WERI-Rb-1 (cell line): ENCODE measurements at places on chromosomes 2 and 18.

GRCh38 chr2:236366397-236366796 is 102.2 kb upstream of the ASB18 start:
- no peak for DNase-seq

DNA sequence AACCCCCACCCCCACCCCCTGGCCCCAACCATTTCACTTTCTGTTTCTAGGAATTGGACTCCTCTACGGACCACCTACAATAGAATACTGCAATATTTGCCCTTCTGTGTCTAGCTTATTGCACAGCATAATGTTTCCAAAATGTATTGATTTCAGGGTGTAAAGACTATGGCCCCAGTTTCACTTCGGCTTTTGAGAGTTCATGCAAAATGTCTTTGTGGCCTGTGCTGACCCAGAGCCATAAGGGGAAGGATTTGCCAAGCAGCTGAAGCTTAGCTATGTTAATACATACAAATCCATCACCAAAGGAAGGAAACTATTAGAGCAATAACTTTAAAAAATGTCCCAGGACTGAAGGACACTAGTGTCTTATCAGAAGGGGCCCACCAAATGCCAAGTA is 11.2 kb upstream of the ATP9B start:
- peak; percentile 47 for DNase-seq

DNA sequence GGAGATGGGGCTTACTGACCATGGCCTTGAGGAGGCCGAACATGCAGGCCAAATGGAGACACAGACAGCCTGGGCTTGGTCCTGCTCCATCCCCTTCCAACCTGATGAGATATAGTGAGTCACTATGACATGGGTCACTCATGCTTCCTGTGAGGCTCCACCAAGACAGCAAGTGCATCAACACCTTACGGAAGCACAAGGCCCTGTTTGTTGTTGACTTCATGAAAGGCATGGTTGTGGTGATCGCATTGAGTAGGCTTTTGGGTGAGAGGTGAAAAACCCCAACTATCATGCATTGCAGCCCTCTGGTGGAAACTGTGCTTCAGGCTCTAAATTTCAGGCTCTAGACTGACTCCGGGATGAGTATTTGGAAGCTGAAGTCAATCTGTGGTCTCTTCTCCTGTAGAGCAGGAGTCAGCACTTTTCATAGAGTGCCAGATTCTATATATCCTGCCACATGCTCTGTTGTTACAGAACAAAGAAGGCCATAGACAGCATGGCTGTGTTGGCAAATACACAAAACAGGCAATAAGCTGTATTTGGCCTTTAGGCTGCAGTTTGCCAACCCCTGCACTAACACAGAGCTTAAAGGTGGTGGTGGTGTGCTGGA is 10.1 kb downstream of the IL37 start:
- no peak for DNase-seq

DNA sequence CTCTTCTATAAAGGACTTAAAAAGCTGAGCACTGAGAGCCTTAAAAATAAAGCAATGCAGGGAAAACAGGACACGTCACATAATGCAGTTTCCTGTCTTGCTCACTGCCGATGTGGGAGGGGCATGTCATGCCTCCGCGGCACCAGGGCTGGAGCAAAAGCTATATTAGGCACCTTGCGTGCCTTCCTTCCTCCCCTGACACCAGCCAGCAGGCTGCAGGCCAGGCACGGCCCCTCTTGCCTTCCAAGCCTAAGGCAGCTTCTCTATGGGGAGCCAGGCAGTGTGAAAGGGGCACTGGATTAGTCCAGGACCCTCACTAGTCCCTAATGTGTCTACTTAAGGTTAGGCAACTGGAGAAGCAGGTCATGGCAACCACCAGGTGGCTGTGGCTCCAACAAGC is 26.3 kb downstream of the MRPL35 start:
- no peak for DNase-seq

DNA sequence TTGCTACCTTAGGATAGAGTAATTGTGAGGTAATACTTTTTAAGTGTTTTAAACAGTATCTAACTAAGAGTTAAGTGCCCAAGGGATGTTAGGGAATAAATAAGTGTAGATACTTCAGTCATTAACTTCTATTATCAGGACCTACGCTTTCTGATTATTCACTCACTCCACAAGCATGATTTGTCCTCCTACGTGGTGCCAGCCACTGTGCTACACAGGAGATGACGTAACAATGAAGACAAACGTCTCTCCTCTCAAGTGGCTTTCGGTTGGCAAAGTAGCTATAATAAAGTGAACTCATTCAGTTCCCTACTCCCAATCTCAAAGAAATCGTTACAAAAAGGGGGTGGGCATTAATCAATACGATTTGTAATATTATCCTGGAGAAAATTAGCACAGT is 100.9 kb upstream of the SETBP1 start:
- DNase-seq: no peak

DNA sequence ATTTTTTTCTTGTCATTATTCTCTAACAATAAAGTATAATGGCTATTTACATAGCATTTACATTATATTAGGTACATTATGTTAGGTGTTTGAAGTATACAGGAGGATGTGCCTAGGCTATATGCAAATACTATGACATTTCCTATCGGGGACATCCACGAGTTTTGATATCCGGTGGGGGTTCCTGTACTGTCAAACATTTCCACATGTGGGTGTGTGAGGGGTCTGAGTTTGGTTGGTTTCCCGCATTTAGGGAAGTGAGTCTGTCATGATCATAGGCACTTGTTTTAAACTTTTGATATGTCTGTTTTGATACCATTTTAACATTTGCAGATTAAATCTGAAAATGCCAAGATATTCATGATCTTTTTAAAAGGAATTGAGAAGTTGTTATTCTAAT is 76.0 kb downstream of the CEP192 start:
- DNase-seq: no peak

DNA sequence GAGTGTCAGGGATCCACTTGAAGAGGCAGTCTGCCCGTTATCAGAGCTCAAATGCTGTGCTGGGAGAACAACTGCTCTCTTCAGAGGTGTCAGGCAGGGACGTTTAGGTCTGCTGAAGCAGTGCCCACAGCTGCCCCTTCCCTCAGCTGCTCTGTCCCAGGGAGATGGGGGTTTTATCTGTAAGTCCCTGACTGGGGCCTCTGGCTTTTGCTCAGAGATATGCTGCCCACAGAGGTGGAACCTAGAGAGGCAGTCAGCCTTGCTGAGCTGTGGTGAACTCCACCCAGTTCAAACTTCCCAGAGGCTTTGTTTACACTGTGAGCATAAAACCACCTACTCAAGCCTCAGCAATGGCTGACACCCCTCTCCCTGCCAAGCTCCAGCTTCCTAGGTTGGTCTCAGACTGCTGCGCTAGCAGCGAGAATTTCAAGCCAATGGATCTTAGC is 38.1 kb downstream of the PLEK start:
- no peak for DNase-seq

- no peak for DNase-seq
Observed at GRCh38 chr2:171745141-171745540, 57.9 kb downstream of the DYNC1I2 start.

- no peak for DNase-seq
Observed at GRCh38 chr2:120898496-120898895, 162.8 kb downstream of the GLI2 start.

GRCh38 chr2:7262727-7263126 is 345.5 kb downstream of the RNF144A start:
- no peak for DNase-seq

DNA sequence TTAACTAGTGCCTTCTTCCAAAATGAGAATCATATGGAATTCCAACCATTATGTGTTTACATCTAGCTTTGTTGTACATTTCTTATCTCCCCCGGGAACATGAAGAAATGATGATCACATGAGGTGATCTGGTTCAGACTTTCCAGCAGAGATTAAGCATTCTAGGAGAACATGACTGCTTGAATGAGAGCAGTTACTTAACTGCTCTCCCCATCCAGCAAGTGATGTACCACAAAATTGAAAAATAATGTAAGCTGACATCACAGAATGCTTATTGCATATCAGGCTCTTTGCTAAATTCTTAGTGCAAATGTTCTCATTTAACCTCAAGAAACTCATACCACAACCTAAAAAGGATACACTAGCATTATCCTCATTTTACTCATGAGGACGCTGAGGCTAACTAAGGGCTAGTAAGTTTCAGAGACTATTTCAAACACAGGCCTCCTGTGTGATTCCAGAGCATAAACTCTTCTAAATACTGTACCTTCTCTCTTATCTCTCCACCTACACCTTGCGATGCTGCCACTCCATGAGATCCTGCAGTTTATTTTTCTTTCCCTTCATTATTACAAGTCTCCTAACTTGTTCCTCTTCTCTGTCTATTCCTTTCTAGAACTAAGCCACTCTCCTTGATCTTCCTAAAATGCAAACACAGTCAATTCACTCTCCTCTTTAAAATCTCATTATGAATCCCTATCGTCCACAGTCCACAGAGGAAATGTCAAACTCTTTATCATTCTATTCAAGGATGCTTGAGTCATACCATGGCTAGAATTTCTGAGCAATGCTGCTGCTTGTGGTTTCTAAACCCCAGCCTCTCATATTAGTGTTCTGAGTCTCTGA is 1224.8 kb upstream of the ZEB2 start:
- no peak for DNase-seq

GRCh38 chr18:67525328-67526099 is 9.0 kb upstream of the DSEL start:
- no peak for DNase-seq

- no peak for DNase-seq
Observed at GRCh38 chr2:54539683-54540082, 83.6 kb downstream of the SPTBN1 start.

- DNase-seq: no peak
Observed at GRCh38 chr18:68244786-68245185, 470.1 kb downstream of the TMX3 start.

DNA sequence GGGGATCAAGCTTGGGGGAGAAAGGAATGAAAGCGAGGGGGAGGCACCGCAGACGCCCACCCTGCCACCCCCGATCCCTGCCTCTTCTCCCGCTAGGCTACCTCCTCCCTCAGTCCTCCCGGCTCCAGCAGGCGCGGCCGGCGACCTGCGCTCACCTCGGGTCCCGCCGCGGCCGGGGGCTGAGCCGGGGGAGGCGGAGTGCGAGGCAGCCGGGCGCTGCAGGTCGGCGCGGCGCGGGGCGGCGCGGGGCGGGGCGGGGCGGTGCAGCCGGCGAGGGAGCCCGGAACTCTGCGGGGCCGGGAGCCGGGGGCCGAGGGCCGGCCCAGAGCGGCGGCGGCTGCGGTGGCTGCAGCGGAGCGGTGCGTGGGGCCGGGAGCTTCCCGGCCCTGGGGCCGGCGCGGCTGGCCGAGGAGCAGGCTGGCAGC is 477 bp downstream of the ACVR1 start:
- peak; percentile 51 for DNase-seq

- DNase-seq: no peak
Observed at GRCh38 chr2:205161156-205161839, 521.0 kb upstream of the NRP2 start.

DNA sequence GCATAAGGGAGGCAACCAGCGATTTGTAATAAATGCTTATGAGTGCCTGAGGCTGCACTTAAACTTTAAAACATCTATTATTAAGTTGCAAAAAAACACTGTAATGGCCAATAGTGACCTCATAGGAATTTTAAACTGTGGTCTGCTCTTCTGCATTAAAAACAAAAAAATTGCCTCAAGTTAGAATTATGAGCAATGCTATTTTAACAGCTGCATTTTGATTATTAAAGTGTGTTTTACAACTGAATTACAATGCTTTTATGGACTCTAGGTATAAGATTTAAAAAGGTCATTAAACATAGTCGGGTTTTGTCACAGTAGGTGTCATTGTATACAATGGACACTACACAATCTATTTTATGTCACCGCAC is 528.7 kb upstream of the FANCL start:
- DNase-seq: no peak

DNA sequence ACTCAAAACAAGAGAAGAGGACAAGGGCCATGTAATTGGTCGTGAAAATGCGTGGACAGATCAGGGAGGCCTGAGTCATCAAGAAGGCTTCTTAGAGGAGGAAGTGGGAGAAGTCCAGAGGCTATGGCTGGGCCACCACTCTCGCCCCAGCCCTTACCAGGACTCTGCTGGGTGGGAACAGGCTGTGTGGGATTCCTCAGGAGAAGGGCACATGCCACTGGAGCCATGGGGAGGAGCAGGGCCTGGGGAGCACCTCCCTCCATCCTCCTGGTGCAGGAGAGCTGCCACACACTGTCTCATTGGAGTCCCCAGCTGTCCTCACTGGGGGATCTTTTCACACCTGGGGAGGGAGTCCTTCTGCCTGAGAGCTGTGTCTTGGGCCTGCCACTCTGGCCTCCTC is 9.4 kb upstream of the RALB start:
- no peak for DNase-seq

- DNase-seq: no peak
Observed at GRCh38 chr2:103738606-103739005, 976.8 kb downstream of the TMEM182 start.

DNA sequence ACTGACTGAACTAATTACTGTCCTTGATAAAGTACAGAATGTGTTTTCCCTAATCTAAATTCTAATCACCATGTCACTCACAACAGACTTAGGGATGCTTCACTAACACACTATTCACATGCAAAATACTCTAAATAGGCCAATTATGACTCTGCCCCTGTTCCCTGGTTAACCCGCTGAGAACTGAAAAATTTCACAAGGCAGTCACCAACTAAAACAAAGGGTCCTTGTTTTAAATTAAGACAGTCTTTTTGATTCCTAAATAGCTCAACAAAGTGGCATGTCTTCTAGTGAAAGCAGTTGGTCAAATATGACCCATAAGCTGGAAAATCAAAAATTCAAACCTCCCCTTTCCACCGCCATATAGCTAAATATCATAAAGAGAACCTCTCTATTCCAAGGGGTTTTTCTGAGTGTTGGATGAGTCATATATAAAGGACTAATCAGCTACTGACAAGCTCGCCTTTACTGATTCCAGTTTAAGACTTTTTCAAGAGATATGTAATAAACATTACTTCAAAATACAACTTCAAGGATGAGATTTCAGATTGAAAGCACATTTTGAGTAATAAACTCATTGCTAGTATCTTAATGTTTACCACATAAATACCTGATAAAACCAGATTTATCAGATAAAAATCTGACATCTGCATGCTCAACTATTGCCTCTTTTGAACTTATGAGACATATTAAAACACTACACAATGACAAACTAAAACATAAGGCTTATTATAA is 235.8 kb downstream of the TCF4 start:
- DNase-seq: no peak

- DNase-seq: no peak
Observed at GRCh38 chr18:70956554-70956953, 667.7 kb downstream of the SOCS6 start.

- no peak for DNase-seq
Observed at GRCh38 chr2:237016121-237016915, 69.4 kb upstream of the COPS8 start.

DNA sequence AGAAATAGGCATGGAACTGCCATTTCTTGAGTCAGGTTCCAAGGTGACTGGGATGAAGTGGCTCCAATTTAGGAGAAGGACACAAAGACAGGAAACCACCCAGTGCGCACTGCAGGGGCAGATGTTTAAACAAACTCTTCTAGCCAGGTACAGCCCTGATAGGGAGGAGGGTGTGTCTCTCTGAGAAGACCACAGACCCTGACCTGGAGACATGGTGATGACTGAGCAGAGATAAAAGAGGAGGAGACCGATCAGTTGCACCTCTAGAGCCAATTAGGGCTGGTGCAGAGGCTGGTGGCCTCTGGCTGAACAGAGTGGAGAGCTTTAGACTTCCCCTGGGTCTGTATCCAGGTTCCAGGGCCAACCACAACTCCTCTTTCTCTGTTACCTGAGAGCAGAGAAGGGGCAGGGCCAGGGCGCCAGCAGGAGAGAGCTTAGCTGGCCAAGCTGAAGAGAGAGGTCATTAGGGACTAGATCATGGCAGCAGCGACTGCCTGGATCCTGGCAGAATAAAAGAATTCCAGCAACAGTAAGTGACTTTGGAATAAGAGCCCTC is 5.4 kb upstream of the SPOPL start:
- no peak for DNase-seq

- DNase-seq: no peak
Observed at GRCh38 chr2:120543899-120544298, 191.8 kb upstream of the GLI2 start.
